ENCODE measurements at places on chromosomes 11 and 22. TPM values are rescaled to one million over a fixed set of nuclear protein-coding genes. Genes with fewer than 3 reads are reported as not detected.

The CST6 gene
- 7.1 TPM for total RNA-seq

DNA sequence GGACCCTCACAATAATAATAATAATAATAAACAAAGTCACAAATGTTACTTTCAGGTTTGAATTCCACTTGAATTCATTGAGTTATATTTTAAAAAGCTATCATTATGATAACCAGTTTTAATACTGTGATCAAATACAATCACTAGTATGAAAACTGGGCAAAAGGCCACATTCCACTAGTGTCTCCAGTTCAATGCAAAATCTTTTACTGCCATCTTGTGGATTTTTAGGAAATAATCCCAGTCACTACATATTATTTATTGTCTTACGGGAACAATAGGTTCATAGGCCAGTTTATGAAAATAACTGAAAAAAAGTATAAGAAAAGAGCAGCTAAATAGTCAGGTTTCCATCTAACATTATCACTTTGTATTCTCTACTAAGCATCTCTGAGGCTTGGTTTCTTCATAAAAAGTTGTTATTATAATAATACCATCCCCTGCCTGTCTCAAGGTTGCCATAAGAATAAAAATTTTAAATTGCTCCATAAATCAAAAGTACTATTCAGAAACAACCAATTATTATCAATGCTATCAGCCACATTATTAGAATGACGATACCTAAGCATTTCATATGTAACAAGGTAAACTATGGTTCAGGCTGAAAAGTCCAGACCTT is 533.9 kb upstream of the CCDC90B start:
- no peaks in the 10 kb centered on the region for H3K4me1 ChIP-seq
- no peak overlapping the region for H3K27ac ChIP-seq
- no peaks in the 10 kb centered on the region for H3K27me3 ChIP-seq

DNA sequence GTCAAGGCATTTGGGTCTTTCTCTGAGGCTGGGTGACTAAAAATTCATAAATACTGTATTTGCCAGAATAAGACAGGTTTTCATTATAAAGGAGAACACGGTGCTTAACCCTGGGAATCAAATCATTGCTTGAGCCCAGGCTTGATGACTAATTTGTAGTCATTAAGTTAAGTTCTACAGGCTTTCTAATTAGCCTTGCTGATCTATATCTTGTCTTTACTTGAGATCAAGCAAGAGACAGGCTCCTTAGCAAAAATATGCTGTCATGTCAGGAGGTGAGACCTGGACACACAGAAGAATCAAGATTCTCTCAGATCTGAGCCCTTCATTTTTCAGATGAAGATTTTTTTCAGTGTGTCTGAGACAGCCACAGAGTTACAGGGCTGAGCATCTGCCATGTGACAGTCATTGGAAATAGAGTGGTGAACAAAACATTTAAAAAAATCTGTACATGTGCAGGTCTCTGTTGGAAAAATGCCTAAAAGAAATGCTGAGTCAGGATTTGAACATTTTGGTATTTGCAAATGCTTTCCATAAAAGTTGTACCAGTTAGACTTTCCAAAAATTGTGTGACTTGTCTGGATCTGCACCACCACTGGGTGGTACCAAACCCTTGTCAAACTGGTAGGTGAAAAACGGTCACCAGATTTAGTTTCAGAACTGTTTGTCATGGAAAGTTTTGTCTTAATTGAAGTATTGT is 14.6 kb downstream of the ACAT1 start:
- no peak overlapping the region for H3K27ac ChIP-seq
- no peak for DNase-seq
- H3K36me3 ChIP-seq, result peaks cover 8% of the 10 kb centered on the region

GRCh38 chr22:18057568-18058209 is 20.1 kb upstream of the PEX26 start:
- H3K4me1 ChIP-seq, result no peaks in the 10 kb centered on the region
- no peaks in the 10 kb centered on the region for H3K36me3 ChIP-seq
- no peaks in the 10 kb centered on the region for H3K27me3 ChIP-seq
- no peak overlapping the region for H3K4me3 ChIP-seq
- no peak overlapping the region for H3K27ac ChIP-seq

DNA sequence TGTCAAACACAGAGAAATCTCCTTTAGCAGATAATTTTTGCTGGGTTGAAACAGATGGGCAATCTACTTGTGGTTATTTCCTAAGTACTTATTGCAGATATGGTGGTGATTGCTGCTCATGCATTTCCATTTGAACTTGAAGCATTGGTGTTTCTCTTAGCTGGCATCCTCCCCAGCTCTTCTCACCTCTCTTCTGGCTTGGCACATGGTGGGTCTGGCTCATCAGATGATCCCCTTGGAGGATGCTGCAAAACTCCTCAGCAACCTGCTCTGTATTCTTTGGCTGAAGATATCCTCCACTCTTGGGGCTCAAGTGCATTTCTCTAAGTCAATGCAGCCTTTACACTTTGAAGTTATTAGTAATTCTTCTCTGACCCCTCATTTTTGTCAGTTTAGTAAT is 87.3 kb upstream of the MYO18B start:
- no peak overlapping the region for H3K27ac ChIP-seq
- no peak overlapping the region for H3K4me3 ChIP-seq
- H3K27me3 ChIP-seq, result no peaks in the 10 kb centered on the region
- H3K4me1 ChIP-seq, result no peaks in the 10 kb centered on the region
- H3K36me3 ChIP-seq, result no peaks in the 10 kb centered on the region
- DNase-seq, result no peak

DNA sequence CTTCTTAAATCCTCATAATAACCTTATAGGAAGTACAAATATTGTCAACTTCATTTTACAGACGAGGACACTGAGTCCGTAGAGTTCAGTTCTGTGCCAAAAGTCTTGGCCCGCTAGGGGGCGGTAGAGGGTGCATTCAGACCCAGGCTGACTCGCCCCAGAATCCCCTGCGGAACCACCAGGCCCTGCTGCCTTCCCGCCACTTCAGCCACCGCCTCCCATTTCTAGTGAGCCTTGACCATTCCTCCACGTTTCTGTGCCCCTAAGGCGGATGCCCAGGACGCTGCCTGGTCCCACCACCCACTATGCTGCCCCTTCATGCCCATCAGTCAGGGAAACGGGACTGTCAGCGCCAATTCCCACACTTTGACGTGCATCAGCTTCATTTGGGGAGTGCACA is 19.1 kb downstream of the SYT13 start:
- H3K4me1 ChIP-seq, result no peaks in the 10 kb centered on the region
- H3K4me3 ChIP-seq, result no peak overlapping the region
- H3K27ac ChIP-seq, result no peak overlapping the region
- no peaks in the 10 kb centered on the region for H3K27me3 ChIP-seq
- H3K36me3 ChIP-seq, result no peaks in the 10 kb centered on the region

- H3K4me1 ChIP-seq, result no peaks in the 10 kb centered on the region
- H3K36me3 ChIP-seq, result no peaks in the 10 kb centered on the region
- H3K27ac ChIP-seq, result no peak overlapping the region
Observed at GRCh38 chr22:48456449-48456848, 1371.2 kb downstream of the BRD1 start.

GRCh38 chr22:16955678-16956210 is 52.3 kb downstream of the GAB4 start:
- no peak overlapping the region for H3K4me3 ChIP-seq
- no peaks in the 10 kb centered on the region for H3K4me1 ChIP-seq
- no peaks in the 10 kb centered on the region for H3K27me3 ChIP-seq
- H3K36me3 ChIP-seq, result no peaks in the 10 kb centered on the region
- DNase-seq, result peak; percentile 53

DNA sequence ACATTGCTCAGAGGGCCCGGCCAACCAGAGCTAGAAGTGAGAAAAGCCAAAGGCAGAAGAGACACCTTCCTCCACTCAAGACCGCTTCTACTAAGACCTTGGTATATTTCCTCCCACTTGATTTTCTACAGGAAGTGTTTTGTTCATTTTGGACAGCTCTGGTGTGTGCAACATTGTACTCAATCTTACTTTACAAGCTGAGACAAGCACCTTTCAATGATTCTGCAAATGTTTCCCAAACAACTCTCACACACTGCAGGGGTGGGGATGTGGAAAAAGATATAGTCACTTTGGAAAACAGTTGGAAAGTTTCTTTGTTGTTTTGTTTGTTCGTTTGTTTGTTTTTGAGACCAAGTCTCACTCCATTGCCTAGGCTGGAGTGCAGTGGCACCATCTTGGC is 15.7 kb downstream of the MYO18B start:
- no peak overlapping the region for H3K4me3 ChIP-seq
- no peaks in the 10 kb centered on the region for H3K4me1 ChIP-seq
- no peak overlapping the region for H3K27ac ChIP-seq
- H3K36me3 ChIP-seq, result no peaks in the 10 kb centered on the region
- no peaks in the 10 kb centered on the region for H3K27me3 ChIP-seq

GRCh38 chr11:132913295-132913694 is 619.0 kb downstream of the OPCML start:
- no peak overlapping the region for H3K27ac ChIP-seq
- no peak overlapping the region for H3K4me3 ChIP-seq
- H3K36me3 ChIP-seq, result no peaks in the 10 kb centered on the region
- H3K27me3 ChIP-seq, result no peaks in the 10 kb centered on the region

DNA sequence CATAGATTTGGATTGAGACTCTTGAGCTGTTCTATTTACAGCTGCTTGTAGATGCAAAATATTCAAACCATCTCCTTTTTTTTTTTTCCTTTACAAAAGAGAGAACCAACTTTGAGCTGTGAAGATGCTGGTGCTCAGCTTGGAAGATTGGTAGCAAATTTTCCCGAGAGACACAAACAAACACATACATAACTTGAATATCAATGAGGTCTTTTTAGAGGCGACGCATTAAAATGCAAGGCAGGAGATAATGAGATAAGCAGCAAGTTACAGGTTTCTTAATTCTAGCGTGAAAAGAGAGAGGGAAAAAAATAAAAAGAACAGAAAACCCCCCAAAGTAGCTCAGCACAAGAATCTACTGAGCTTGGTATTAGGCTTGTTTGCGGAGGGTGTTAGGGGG is 247.0 kb upstream of the SORL1-AS1 start:
- H3K27ac ChIP-seq, result no peak overlapping the region
- no peak overlapping the region for H3K4me3 ChIP-seq

DNA sequence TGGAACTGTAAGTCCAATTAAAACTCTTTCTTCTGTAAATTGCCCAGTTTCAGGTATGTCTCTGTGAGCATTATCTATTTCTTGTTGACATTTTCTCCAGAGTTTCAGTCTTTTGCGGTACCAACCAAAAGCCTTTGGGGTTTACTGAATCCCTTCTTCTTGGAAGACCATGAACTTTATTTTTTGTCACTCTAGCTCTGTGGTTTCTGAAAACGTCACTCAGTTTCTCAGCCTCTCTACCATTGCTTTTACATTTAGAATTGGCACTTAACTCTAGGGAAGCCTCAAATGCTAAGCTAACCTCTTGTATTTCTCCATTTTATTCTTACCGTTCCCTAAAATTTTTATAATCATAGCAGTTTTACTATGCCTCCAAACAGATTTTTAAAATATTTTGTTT is 237.6 kb downstream of the CSNK2A3 start:
- H3K36me3 ChIP-seq, result no peaks in the 10 kb centered on the region
- peaks cover 3% of the 10 kb centered on the region for H3K4me1 ChIP-seq
- no peak overlapping the region for H3K4me3 ChIP-seq
- no peak for DNase-seq
- H3K27me3 ChIP-seq, result no peaks in the 10 kb centered on the region

- H3K27me3 ChIP-seq, result no peaks in the 10 kb centered on the region
- peak overlapping the region; percentile 19 for H3K27ac ChIP-seq
- DNase-seq, result peak; percentile 38
- peaks cover 34% of the 10 kb centered on the region for H3K4me1 ChIP-seq
- no peaks in the 10 kb centered on the region for H3K36me3 ChIP-seq
- no peak overlapping the region for H3K4me3 ChIP-seq
Observed at GRCh38 chr22:40525250-40525884, 111.2 kb downstream of the MRTFA start.

GRCh38 chr11:272195-272930 is 5.8 kb upstream of the NLRP6 start:
- DNase-seq, result no peak
- H3K4me1 ChIP-seq, result no peaks in the 10 kb centered on the region
- no peaks in the 10 kb centered on the region for H3K27me3 ChIP-seq

DNA sequence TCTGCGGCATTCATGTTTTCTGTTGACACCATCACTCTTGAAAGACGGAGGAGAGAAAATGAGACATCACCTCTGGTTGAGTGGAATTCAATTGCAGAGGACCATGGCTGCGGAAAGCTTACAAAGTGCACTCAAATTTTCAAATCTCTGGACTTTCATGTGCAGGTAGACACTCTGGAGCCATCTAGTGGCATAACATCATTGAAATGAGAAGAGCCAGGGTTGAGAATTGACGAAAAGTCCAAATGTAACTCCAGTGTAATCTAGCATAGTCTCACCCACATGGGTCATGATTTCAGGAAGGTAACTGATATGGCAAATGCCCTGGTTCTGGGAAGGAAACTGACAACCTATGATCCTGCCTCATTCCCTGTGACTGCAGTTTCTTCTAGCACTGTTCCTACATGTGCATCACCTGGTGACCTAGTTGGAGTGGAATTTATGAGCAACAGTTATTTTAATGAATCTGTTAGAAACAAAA is 687.8 kb downstream of the KCNA4 start:
- H3K27me3 ChIP-seq, result no peaks in the 10 kb centered on the region
- no peak overlapping the region for H3K27ac ChIP-seq
- H3K4me1 ChIP-seq, result no peaks in the 10 kb centered on the region
- H3K4me3 ChIP-seq, result no peak overlapping the region

DNA sequence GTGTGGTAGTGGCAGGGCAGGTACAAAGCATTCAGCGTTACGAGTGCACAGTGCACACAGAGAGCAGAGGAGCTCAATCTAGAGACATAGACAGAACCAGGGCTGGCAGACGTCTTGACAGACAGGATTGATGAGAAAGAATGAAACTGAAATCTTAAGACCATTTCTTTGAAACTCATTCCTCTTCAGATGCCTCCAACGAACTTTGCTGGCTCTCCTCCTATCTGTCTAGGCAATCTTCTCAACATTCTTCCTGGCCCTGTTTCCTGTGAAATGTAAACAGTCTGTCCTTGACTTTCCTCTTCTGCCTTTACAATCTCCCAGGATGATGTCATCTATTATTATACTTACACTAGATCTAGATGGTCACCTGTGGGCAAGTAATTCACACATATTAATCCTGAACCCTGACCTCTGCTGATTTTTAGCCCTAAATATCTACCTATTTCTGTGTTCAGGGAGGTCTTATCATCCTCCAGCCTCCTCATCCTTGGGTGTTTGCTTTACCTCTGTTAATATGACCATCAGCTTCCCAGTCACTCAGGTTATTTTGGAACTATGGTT is 119.5 kb downstream of the ENTHD1 start:
- H3K27me3 ChIP-seq, result no peaks in the 10 kb centered on the region
- peak; percentile 32 for DNase-seq
- H3K27ac ChIP-seq, result no peak overlapping the region
- no peaks in the 10 kb centered on the region for H3K4me1 ChIP-seq
- no peak overlapping the region for H3K4me3 ChIP-seq

DNA sequence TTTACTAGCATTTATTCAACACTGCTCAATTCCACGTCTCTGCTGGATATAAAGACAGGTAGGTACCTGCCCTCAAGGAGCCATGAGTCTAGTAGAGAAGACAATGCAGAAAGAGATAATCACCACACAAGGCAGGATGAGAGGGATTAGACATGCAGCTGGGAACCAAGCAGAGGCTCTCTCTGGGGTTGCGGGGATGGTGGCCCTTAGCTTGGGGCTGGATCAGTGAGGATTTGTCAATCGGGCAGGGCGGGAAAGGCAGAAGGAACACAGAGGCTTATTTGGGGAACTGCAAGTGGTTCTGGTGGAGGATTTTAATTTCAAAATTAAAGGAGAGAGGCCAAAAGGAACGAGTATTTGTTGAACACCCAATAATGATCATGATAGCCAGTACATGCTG is 8.5 kb upstream of the DMC1 start:
- H3K27me3 ChIP-seq, result no peaks in the 10 kb centered on the region
- no peak overlapping the region for H3K4me3 ChIP-seq
- no peaks in the 10 kb centered on the region for H3K4me1 ChIP-seq
- no peak for DNase-seq

GRCh38 chr11:62889484-62890437 is 9.1 kb downstream of the SLC3A2 start:
- H3K27me3 ChIP-seq, result no peaks in the 10 kb centered on the region
- DNase-seq, result no peak
- peaks cover 49% of the 10 kb centered on the region for H3K36me3 ChIP-seq
- no peak overlapping the region for H3K4me3 ChIP-seq

Data from thyroid gland (tissue), 4 donors.